ENCODE measurements at places on chromosomes 11 and 22.

- DNase-seq, result no peak
Measured at GRCh38 chr11:1112351-1113191, 37.9 kb downstream of the MUC2 start.

DNA sequence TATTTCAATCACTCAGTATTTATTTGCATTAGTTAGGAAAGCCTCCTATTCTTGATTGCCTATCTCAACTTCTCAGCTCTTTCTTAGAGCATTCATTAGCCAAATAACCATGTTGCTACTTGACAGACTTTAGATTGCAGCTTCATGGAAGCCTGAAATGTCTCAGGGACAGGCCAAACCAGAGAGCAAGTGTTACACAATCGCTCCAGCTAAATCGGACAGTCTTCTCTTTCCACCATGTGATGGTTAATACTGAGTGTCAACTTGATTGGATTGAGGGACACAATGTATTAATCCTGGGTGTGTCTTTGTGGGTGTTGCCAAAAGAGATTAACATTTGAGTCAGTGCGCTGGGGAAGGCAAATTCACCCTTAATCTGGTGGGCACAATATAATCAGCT is 106.5 kb upstream of the DRD2 start:
- DNase-seq, result no peak

DNA sequence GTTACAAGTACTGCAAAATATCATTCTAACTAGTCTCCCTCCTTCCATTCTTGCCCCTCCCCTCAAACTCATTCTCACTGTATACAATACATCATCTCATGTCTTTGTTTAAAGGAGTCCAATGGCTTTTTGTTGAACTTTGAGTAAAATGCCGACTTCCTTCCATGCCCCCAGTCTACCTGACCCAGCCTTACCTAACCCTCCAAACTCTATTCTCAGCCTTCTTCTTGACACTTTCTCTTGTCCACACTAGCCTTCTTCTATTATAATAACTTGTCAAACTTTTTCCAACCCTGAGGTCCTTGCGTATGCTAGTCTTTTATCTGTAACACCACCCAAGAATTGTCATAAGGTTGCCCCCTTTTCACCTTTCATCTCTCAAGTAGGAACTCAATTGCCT is 1011.4 kb upstream of the CCDC90B start:
- no peak for DNase-seq

DNA sequence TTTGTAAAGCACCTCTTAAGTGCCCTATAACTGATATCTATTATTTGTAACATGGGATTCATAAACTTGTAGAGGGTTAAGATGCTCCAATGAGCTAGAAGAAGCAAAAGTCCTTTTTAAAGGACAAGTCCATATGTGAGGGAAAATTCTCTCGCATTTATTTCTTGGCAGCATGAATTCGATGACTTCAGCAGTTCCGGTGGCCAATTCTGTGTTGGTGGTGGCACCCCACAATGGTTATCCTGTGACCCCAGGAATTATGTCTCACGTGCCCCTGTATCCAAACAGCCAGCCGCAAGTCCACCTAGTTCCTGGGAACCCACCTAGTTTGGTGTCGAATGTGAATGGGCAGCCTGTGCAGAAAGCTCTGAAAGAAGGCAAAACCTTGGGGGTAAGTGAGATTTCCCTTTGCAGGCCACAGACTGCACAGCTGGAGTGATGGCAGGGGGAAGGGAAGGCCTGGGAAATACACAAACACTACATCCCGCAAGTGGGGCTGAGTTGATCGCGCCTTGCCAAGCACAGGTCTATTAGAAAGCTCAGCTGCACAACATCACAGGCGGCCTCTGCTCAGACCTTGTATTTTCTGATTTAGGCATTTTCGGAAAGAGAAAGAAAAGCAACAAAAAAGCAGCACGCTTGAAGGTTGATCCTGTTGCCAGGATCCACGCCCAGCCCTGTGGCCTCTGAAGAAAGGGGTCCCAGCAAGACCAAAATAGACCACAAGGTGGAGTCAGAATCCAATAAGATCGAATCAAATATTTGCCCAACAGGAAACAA is 1.5 kb downstream of the MS4A8 start:
- peak; percentile 45 for DNase-seq

DNA sequence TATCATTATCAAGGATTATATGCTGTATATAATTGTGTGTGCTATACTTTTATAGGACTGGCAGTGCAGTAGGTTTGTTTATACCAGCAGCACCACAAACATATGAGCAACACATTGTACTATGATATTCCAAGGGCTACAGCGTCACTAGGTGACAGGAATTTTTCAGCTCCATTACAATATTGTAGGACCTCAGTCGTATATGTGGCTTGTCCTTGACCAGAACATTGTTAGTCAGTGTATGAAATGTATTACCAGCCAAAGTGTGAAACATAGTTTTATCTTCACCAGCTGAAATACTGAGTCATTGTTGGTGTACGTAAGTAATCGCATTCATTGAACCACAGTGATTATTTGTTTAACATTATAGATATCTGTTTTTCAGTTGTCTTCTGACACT is 20.4 kb downstream of the JHY start:
- DNase-seq, result no peak

DNA sequence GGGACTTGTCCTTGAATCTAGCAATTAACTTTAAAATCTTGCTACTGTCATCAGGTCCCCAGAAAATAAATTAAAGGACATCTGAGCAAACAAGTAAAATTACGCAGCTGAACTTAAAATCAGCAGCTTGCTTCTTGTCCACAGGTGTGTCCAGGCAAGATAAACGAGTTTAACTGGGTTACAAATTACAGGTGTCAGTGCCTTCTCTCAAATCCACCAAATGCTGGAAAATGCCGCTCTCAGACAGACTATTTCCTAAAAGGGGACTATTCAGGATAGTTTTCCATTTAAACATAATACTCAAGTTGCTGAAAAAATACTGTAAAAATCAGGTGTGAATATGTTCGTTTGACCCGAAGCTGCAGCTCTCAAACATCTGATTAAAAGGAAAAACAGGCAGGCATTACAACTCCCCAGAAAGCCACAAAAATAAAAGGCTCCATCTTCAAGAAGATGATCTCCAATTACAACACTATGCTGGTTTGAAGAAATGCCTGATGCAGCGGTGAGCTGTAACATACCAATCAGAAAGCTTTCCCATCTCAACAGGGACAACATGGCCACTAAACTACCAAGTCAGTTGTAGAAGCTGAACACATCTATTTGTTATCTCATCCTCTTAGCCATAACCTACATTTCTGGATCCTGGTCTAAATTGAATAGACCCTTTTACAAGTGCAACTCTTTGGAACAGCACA is 82.1 kb downstream of the CADM1 start:
- no peak for DNase-seq

DNA sequence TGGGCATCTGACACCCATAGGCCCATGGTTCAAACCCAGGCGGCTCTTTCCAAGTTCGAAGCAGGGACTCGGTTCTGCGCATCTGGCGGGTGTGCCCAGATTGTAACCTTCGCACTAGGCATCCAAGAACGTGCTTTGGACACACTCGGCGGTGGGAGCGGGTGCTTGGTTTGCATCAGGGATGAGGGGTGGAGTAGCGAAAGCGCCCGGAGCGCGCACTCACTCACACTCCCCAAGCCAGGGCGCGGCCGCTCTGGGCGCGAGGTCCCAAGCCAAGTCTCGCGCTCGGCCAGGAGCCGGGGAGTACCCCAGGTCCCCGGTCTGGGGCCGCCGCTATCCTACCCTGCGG is 243 bp upstream of the SYT9 start:
- DNase-seq, result no peak

GRCh38 chr11:85889676-85890579 is 34.7 kb downstream of the CCDC83 start:
- no peak for DNase-seq

GRCh38 chr11:61004180-61004611 is 32.7 kb downstream of the CD6 start:
- DNase-seq, result no peak

DNA sequence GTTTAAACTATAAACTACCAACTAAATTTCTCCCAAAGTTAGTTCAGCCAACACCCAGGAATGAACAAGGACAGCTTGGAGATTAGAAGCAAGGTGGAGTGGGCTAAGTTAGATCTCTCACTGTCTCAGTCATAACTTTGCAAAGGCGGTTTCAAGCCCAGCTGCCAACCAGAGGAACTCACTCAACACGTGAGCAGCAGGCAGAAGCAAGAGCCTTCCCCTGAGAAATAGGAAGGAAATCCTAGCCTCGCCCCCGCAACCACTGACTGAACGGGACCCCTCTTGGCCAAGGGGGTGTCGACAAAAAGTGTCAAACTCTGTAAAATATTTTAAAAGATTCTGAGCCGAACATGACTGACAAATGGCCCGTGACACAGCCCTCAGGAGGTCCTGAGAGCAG is 4.4 kb upstream of the KRTAP5-9 start:
- no peak for DNase-seq

GRCh38 chr11:46159680-46160079 is 38.4 kb upstream of the PHF21A start:
- DNase-seq, result no peak

- DNase-seq, result no peak
Measured at GRCh38 chr11:75888416-75888815, 73.4 kb downstream of the UVRAG start.

GRCh38 chr11:71397961-71398360 is 50.2 kb downstream of the DHCR7 start:
- no peak for DNase-seq

DNA sequence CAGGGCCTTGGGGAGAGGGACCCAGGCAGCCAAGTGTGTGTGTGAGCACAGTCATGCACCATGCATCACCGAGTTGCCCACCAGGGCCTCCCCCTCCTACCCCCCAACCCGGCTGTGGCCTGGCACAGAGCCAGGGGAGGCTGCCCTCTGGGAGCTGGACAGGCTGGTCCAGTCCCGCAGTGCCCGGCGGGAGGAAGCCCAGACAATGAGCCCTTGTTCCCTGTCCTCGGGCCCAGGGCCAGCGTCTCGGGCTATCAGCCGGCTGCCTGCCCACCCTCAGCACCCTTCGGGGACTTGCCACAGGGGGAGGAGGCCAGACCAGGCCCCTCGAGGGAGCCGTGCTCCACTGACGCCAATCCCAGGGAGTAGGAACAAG is 4.5 kb downstream of the LRRC75B start:
- no peak for DNase-seq

- no peak for DNase-seq
Measured at GRCh38 chr11:22130462-22131053, 62.3 kb upstream of the ANO5 start.

Data from GM10248 (cell line).